ENCODE measurements at places on chromosomes 12 and 14. TPM values are rescaled to one million over a fixed set of nuclear protein-coding genes. Genes with fewer than 3 reads are reported as not detected.

DNA sequence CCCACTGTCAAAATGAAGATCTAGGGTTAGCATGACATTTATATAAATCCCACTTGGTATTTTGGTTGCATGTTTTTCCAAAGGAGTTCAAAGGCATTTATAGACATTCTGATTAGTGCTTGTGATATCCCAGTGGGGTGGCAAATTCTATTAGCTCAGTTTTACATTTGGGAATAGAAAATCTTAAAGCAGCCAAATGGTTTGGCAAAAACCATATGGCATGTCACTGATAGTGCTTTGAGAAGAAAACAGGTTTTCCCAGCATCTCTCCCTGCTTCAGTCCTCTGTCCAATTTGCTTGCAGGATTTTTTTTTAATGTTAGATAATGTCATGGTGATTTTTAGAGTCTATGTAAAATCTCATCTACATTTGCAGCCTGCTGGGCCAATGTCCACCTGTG lies 225.1 kb upstream of the DIO3 start:
- DNase-seq, result no peak

Gene SLC15A4
- 11.0 TPM for total RNA-seq

DNA sequence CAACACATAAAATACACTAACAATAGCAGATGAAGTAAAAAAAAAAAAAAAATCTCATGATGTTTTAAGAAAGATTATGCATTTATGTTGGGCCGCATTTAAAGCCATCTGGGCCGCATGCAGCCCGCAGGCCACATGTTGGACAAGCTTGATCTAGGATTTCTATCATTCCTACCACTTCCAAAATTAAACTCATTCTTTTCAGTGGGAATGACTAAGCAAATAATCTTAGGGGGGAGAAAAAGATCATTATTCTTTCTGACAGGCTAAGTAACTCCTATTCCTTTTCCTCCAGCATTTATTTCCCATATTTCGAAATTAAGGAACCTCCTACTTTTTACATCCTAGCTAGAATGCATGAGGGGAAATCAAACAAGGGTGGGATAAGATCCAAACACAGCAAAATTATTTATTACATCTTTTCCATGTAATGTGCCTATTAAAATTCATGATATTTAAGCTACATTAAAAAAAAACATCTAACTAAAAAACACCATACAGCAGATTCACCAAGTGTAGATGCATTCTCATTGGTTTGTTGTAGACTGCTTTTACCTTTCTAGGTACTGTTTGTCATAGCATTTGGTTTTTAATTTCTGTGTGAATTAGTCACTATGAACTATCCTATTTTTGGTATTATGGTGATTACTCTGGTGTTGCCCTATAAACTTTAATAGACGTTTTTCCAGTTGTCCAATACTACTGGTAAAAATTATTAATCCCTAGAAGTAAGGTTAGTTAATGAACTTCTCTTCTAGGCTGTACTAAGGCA lies 76.1 kb downstream of the RASSF8 start:
- DNase-seq, result no peak

DNA sequence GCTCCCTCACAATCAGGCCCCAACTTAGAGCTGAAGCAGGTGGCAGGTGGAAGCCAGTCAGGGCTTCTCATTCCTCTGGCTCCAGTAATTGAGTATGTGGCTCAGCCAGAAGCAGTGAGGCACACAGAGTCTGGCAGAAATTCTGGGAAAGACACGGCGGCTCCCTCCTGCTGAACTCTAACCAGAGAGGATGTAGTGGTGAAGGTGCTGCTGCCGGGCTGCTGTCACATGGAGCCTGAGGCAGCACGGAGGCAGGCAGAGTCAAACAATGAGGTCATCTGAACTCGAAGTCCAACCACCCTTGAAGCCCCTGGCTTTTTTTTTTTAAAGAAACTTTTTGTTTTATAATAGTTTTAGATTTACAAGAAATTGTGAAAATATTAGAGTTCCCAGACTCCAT lies 33.4 kb upstream of the SMOC1 start:
- DNase-seq, result no peak

GRCh38 chr12:79557690-79558315 lies 133.0 kb downstream of the PAWR start:
- no peak for DNase-seq

Gene LRRK2
- not detected for total RNA-seq

DNA sequence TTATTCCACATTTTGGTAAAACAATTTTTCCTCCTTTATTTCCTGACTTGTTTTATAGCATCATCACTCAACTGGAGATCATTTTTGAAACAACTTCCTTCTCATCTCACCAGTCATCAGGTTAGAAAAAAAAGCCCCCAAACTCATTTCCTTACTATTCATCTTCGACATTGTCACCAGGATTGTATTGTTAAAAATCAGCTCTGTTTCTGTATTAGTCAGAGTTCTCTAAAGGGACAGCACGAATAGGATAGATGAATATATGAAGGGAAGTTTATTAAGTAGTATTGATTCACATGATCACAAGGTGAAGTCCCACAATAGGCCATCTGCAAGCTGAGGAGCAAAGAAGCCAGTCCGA lies 392.6 kb downstream of the FUT8 start:
- no peak for DNase-seq

Gene IL22
- total RNA-seq, result 1.8 TPM

- DNase-seq, result no peak
These were observed 511.4 kb downstream of the PCNX1 start for GRCh38 chr14:71418532-71419245.

DNA sequence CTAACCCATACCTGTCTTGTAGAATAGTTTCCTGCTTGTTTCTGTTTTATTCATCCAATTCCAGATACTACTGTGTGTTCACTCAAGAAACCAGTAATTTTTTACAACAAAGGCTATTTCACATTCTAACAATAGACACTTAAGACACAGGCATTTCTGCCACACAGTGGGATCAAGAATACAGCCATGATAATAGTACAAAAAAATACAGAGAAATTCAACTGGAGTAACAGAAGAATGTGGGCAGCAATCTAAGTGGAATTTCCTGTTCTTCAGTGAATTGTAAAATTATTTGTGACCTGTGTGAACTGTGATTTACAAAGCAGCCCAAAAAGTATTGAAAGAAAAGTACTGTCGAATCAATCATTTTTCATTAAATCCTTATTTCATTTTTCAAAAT lies 282.9 kb downstream of the CCER1 start:
- no peak for DNase-seq

Data from naive thymus-derived CD4-positive, alpha-beta T cell (primary cell).